ENCODE measurements at places on chromosomes 3 and 15.

DNA sequence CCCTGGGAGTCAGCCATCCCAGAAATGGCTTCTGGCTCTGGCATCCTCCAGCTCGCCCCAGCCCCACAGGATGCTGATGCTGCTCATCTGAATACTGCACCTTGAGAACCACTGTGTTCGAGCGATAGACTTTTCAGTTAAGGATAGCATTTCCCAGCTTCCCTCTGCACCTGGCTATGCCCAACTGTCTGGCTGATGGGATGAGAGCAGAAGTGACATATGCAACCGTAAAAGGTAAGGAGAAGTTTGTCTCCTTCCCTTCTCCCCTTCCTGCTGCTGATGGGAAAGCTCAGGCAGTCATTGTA, 9.7 kb upstream of the HHATL start:
- no peak for DNase-seq

DNA sequence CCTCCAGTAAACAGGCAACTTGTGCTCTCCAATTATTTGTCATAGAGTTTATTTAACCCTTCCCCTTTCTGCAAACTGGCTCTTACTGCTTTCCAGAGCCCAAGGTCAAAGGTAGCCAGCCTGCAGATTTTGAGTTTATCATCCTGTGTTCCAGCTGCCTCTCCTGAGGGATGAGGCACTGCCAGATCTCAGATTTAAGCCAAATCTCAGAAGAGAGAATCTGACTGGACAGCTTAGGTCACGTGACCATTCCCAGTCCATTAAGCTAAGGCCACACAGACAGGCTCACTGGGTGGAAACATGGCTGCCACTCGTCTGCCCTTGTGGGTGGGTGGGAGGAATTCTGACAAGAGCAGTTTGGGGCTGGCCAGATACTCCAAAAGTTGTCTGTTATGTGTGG, 8.6 kb upstream of the SIAH2 start:
- DNase-seq: no peak

DNA sequence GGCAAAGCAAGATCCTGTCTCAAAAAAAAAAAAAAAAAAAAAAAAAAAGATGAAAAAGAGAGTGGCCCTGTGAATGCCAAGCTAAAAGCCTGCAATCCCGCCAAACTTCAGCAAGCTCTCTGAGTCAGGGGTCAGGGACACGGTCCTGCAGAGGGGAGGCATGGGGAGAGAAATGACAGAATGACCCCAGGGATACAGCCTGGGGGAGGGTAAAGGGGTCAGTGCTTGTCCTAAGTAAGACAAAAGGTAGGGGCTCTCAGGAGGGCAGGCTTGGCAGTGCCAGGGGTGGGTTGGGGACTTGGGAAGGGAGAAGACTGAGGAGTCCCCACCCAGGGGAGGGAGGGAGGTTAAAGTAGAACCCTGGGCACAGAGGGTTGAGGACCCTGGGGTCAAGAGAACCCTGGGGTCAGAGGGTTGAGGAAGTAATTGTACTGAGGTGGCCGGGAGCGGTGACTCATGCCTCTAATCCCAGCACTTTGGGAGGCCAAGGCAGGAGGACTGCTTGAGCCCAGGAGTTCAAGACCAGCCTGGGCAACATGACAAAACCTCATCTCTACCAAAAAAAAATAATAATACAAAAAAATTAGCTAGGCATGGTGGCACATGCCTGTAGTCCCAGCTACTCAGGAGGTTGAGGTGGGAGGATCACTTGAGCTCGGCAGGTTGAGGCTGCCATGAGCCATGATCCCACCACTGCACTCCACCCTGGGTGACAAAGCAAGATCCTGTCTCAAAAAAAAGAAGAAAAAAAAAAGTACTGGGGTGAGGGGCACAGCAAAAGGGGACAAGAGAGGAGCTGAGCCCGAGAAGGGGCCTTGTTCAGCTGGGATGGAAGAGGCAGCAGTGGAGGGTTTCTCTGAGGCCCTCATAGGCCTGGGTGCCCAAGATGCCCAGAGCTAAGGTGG, 5.2 kb upstream of the SEMA3B start:
- no peak for DNase-seq

DNA sequence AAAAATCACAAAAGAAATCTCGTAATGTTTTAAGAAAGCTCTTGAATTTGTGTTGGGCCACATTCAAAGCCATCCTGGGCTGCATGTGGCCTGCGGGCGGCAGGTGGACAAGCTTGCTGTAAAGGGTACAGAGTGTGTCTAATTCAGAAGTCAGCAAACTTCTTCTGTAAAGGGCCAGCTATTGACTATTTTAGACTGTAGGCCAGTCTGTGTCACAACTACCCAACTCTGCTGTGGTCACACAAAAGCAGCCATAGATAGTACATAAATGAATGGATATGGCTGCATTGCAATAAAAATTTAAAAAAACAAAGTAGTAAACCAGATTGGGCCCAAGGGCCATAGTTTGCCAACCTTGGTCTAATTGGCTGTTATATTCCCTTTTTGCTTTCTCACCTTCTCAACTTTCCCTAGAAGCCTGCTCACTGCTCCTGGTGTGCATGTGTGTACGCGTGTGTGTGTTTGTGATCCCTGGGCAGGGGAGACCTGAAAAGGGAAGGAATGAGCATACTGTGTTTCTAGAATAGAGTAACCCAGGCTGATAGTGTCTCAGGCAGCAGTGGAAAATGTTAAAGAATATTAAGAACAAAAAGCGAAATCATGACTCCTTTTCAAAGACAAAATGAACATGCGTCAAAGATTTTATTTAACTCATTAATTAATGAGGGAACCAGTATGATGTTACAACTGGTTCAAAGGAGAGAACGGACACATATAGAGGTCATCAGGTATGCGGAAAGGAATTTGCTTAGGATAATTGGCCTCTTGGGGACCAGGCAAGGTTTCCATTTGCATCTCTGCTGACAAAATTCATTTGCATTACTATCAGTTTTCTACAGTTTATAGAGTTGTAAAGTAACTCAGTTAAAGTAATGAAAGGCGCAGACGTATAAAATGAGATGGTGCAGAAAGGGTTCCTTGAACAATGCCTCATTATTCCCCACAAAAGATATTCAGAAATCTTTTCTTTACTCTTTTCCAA, 248.0 kb downstream of the THSD4 start:
- DNase-seq: no peak

DNA sequence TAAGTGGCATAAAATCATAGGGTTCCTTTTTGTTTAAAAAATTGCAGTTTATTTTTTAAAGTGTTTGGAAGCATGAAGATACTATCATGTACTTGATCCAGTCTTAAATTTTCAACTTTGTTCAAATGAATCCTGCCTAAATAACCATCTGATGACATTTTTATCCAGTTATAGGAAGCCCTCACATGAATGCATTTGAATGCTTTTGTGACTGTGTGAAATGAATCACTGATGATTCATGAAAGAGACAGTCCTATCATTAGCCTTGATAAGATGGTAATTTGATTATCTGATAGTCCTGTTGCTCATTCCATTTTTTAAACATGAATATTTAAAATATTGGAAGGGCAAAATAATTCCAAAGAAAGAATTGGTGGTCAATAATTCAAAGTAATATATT, 401.9 kb upstream of the ROBO2 start:
- DNase-seq: no peak

GRCh38 chr3:107592073-107592472, 69.3 kb downstream of the BBX start:
- no peak for DNase-seq

DNA sequence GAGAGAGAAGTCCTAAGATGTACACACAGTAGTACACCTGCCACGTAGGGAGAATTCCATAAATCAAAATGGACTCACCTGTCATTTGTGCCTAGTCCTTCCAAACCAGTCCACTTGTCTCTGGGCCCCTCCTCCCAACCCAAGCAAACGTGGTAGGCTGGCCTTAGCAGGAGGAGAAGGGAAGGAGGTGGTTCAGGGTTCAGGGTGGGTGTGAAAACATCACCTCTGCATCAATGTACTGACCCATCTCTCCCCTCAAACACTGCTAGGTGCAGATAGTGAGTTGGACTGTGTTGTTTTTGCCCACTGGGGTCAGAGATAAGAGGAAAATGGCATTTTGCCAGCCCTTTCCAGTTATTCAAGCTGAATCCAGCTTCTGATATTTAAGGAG, 99.3 kb downstream of the MME start:
- DNase-seq: no peak

- DNase-seq: no peak
These were observed 77.9 kb upstream of the NTRK3 start for GRCh38 chr15:88334436-88334835.

DNA sequence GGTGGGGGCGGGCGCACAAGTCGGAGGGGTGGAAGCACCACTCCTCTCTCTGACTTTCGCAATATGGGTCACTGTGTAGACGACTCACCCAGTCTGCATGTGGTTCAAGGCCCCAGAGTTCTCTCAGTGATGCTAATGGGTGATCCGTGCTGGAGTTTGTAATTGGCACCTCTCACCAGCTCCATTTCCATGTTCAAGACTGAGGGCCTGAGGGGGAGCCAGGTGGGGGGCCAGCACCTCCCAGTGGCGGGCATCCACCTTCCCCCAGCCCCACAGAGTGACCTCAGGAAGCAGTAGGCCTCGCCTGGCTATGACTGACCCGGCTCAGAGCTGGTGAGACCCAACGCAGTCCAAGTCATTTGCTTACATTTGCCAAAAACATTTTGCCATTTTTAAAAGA, 230.0 kb upstream of the ST8SIA2 start:
- DNase-seq: no peak

DNA sequence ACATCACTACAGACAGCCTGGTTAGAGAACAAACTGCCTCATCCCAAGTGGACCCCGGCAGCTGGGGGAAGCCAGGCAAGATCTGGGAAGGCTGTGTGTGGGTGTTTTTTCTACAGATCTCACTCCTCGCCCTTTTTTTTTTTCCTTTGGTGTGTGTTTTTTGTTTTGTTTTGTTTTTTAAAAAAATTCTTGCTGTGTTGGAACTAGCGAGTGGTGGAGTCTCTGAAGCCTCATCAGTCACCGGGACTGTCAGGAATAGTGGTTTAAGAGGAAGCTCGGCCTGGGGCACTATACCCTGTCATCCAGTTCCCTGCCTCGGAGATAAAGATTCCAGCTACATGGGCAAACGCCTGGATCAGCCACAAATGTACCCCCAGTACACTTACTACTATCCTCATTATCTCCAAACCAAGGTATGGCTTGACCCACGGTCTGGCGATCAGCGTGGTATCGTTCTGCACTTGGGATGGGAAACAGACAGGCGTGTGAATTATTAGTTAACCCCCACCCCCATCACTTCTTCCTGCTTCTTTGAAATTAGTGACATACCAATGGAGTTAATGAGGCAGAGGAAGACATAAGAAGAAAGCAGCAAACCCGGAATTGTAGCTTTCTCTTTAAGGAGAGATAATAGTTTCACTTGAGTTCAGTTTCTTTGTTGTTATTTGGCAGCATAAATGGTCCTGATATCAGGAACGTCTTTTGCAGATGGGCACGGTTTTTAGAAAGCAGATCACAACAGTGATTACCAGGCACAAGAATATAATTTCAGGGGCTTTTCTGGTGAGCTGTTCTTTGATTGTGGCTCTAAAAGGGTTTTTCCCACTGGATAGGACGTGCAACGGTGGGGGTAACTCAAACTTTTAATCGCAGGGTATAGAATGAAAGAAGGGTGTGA, 722 bp downstream of the RBMS3 start:
- DNase-seq: no peak

GRCh38 chr15:69663441-69663840, 210.8 kb downstream of the RPLP1 start:
- DNase-seq: no peak

GRCh38 chr3:170117134-170117533, 64.4 kb downstream of the PHC3 start:
- DNase-seq: no peak

Measured in D721Med (cell line).